ENCODE measurements at places on chromosomes 12 and 14.

GRCh38 chr14:58465421-58465820 is 37.9 kb downstream of the KIAA0586 start:
- no peak for DNase-seq

DNA sequence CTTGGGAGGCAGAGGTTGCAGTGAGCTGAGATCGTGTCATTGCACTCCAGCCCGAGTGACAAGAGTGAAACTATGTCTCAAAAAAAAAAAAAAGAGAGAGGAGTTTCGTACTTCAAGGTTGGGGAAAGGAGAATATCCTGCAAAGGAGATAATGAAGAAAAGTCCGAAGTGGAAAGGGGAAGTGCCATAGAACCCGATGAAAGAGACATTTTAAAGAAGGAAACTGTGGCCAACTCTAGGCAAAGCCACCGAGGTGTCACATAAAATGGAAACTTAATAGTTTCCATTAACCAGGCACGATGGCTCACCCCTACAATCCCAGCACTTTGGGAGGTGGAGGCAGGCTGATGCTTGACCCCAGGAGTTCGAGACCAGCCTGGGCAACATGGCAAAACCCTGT is 15.0 kb upstream of the LTBP2 start:
- DNase-seq: no peak

- no peak for DNase-seq
These were observed 532 bp downstream of the NOC4L start for GRCh38 chr12:132144810-132145168.

- no peak for DNase-seq
These were observed 492.4 kb upstream of the TMPO start for GRCh38 chr12:98022961-98023360.

- DNase-seq: no peak
These were observed 45.8 kb upstream of the LALBA start for GRCh38 chr12:48615681-48616080.

DNA sequence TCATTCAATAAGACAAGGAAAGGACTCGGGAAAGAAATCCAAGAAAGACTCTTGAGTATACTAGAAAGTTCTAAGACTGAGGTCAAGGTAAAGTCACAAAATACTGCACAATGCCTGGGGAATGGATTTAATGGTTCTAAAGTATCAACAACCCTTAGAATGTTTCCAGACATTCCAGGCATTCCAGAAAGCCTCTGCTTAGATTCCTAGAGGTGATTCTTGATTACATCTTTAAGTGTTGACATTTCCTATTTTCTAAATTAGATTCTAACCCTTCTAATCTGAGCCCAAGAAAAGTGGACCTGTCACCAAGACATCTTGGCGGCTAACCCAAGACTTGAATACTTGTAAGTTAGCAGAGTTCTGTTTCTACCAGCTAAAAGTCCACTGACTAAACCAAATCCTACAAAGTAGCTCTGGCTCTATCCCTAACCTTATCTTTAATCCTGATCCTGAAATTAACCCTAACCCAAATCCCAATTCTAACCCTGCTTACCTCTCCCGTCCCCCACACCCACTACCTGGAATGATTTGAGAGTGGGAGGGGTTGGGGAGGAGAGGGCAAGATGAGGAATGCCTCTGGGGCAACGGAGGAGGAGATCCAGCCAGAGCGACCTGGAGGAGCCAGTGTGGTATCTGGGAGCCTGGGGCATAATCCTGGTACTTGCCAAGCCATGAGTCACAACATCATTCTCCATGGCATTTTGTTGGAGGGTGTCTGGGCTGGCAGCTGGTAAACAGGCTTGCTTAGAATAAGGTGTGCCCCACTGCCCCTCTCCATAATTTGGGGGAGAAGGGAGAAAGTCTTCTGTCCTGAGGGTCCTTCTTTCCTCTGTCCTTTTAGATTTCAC is 93.4 kb upstream of the HOXC13 start:
- no peak for DNase-seq

DNA sequence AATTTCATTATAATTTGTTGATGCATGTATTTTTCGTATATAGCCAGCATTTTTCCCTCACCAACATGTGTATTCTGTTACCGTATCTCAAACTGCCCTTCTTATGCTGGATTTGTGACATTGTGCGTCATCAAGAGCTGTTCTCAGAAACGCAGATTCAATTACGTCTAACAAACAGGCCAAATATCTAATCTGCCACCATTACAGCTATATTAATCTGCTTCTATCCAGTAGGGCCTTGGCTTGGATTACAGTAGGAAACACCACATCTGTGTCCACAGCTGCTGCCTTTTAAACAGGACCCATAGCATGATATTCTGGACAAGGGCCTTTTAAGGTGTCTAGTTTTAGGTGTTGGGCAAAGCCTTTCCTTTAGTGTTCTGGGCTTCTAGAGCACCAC is 140.6 kb downstream of the PDE3A start:
- no peak for DNase-seq

GRCh38 chr12:131061041-131061806 is 107.5 kb downstream of the ADGRD1 start:
- DNase-seq: peak; percentile 15
